ENCODE measurements at places on chromosomes 2 and 18. TPM values are rescaled to one million over a fixed set of nuclear protein-coding genes. Genes with fewer than 3 reads are reported as not detected.

- DNase-seq: no peak
Observed at GRCh38 chr18:3798032-3798431, 348.1 kb downstream of the TGIF1 start.

- DNase-seq: no peak
Observed at GRCh38 chr18:66707473-66707872, 103.6 kb upstream of the CDH19 start.

GRCh38 chr18:67080601-67081000 lies 435.9 kb downstream of the DSEL start:
- DNase-seq: no peak

DNA sequence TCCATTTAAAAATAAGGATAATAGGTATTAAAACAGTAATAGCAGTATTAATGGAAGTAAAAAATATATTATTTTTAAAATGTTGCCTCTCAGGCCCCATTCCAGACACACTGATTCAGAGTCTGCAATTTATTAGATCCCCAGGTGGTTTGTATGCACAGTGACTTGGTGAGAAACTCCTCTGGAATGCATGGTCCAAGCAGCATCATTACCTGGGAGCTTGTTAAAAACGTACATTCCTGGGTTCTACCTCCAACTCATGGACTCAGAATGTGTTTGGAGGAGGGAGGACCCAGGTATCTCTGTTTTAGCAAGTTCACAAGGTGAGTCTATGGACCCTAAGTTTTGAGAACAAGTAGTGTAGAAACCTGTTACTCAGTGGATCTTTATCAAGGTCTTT lies 95.6 kb downstream of the ITGA4 start:
- no peak for DNase-seq

GRCh38 chr2:43155851-43156411 lies 70.5 kb downstream of the ZFP36L2 start:
- no peak for DNase-seq

- no peak for DNase-seq
Observed at GRCh38 chr2:142769761-142770160, 107.7 kb upstream of the KYNU start.

GRCh38 chr2:17719562-17720371 lies 33.8 kb downstream of the SMC6 start:
- no peak for DNase-seq

- no peak for DNase-seq
Observed at GRCh38 chr18:66826211-66826610, 222.3 kb upstream of the CDH19 start.

DNA sequence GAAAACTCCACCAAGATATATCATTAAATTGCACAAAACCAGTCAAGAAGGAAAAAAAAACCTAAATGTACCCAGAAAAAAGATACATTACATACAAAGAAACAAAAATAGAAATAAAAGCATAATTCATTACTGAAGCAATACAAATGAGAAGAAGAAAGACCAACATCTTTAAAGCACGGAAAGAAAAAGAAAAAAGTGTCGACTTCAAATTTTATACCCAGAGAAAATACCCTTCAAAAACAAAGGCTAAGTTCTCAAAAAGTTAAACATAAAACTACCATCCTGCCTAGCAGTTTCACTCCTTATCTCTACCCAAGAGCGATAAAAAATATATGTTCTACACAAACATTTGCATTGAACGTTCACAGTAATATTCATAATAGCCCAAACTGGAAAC lies 82.0 kb downstream of the ATAD2B start:
- DNase-seq: no peak

DNA sequence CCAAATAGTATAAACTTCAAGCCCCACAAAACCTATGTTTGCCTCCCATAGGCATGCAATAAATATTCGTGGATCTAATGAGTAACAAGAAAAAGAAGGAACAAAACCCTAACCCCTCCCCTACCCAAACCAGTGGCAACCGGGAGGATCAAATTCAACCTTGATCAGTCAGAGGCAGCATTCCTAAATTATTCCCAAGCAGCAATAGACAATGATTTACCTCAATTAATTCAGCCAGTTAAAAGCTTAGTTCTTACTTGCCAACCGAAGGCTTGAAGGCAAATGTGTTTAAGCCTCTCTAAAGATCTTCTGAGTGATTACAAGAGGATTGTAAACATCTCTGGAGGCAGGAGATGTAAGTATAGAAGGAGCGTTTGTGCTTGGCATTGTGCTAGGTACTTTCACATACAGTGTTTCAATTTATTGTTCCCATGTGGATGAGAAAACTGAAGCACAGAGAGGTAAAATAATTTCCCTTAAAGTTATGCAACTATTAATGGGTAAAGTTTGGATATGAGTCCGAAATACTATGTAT lies 197.7 kb downstream of the MTX2 start:
- DNase-seq: no peak

DNA sequence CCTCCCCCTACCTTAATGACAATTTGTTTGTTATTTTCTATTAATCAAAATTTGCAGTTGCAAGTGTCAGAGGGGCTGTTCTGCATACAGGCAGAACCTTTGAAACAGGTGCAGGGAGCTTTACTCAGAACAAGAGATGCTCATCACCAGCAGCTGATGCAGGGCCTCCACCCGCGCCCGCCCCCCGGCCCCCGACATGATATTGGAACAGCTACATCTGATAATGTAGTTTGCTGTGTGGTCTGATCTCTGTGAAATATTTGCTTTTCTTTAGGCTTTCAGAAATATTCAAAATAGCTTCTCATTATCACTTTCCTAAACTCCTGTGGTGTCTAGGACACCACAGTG lies 130.0 kb downstream of the PRKCE start:
- no peak for DNase-seq

- DNase-seq: no peak
Observed at GRCh38 chr2:69554981-69555380, 88.6 kb downstream of the AAK1 start.

GRCh38 chr2:121061633-121062032 lies 223.4 kb downstream of the TFCP2L1 start:
- no peak for DNase-seq

GRCh38 chr2:41718705-41719104 lies 329.1 kb upstream of the PKDCC start:
- DNase-seq: no peak

GRCh38 chr2:107576991-107577390 lies 249.7 kb upstream of the RGPD4 start:
- DNase-seq: no peak

- DNase-seq: no peak
Observed at GRCh38 chr2:124566518-124566970, 541.5 kb downstream of the CNTNAP5 start.

DNA sequence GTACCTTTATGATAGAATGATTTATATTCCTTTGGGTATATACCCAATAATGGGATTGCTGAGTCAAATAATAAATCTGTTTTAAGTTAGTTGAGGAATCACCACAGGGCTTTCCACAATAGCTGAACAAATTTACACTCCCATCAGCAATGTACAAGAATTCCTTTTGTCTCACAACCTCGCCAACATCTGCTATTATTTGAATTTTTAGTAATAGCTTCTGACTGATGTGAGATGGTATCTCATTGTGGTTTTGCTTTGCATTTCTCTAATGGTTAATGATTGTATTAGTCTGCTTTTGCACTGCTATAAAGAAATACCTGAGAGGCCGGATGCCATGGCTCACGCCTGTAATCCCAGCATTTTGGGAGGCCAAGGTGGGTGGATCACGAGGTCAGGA lies 1387.6 kb upstream of the ACVR2A start:
- DNase-seq: no peak

DNA sequence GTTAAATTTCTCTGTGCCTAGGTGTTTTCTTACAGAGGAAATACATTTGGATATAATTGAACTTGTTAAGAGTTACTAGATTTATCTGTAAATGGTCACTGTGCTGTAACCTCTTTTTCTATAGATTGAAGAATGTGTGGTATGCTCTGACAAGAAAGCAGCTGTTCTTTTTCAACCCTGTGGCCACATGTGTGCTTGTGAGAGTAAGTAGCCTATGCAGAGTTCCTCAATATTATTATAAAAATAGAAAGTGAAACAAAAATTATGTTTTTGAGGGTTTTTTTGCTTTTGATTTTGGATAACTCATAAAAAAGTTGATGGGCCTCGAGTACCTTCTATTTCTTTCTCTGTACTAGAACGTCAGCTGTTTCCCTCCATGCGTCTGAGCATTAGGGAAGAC lies 112.4 kb downstream of the MIB1 start:
- no peak for DNase-seq

DNA sequence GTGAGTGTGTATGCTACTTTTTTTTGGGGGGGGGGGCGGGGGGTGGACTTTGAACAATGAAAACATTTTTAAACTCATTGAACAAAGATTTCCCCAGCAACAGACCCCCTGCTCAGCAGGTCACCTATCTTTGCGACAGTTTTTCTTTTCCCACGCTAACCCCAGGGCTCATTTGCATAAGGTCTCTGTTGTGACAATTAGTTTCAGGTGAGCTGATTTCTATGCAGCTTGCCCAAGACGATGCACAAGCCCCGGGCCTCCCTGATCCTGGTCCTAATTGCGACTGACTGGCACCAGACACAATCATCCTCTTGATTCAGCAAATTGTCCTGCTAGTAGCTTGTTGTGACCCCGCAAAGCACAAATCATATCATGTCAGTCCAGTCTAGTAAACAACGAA lies 40.3 kb downstream of the ZEB2 start:
- no peak for DNase-seq

DNA sequence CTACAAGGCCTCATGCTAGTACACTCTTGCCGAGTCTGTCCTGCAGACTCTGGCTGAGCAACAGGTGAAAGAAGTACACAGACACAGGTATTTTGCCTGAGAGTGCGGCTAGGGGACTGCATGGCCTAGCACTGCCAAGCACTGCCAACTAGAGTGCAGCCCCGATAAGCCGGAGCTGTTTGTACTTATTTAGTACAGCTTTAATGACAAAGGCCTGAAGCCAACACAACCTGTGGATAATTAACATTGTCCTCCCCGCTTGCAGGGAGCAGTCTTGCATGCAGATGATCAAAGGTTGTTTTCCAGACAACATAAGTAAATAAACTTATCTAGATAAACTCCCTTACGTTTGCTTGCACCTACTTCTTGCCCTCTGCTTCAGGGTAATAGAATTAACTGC lies 63.7 kb upstream of the MMADHC start:
- no peak for DNase-seq

DNA sequence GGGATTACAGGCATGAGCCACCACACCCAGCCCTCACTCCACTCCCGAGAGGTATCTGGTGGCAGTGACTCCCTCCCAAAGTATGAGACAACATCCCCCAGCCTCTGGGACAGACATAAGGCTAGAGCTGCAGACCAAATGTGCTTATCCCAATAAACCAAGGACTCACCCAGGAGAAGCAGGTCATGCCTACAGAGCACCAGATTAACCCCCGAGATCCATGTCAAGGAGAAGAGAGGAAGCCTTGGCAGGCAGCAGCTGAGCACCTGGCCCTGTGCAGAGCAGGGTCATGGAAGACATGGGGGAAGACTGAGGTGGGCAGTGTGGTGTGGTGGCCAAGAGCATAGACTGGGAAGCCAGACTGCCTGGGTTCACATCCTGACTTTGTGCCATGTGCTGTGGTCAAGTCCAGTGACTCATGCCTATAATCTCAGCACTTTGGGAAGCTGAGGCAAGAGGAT lies 7.2 kb downstream of the RAB11FIP5 start:
- DNase-seq: no peak

- no peak for DNase-seq
Observed at GRCh38 chr2:227846831-227847230, 24.6 kb upstream of the DAW1 start.

GRCh38 chr2:36359067-36359466 lies 3.5 kb downstream of the CRIM1 start:
- no peak for DNase-seq

DNA sequence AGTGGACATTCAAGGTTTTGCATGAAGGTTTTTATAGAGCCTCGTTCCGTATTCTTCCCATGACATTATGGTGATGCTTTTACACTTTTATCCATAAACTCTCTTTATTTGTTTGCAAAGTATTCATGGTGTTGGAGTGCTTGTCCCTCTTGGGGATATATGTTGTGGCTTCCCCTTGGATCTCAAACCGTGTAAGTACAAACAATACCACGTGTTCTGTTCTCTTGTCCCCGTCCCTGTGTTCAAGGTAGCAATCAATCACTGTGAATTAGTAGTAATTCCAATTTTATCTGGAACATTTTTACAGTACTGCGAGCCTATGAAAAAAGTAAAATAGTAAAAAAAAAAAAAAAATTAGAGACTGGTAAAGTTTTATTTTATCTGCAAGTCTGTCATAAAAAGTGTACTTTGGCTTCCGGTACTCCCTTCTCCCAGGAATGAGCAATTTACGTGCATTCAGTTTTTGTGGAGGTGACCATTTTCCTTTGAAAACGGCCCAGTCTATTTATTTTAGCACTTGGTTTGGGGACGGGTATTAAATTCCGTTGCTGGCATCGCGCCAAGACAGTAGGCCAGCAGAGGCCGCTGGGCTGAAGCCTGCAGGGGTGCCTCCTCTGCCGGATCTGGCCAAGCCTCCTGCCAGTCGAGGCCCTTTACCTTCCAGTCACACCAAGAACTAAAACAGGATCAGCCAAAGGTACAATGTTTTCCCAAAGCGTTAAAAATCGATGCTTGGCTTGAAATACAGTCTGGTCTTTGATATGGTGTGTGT lies 175.7 kb downstream of the SOCS6 start:
- peak; percentile 77 for DNase-seq

- DNase-seq: no peak
Observed at GRCh38 chr2:23452853-23453420, 68.0 kb downstream of the KLHL29 start.

The ONECUT2 gene
- 0.03 TPM for total RNA-seq

The CLEC4F gene
- total RNA-seq: 0.60 TPM

The ITPRIPL1 gene
- total RNA-seq: 1.8 TPM

The FARSB gene
- 18.3 TPM for total RNA-seq

The C2orf80 gene
- total RNA-seq: not detected

The CERKL gene
- total RNA-seq: not detected

The L3MBTL4 gene
- 11.9 TPM for total RNA-seq

The PAIP2B gene
- total RNA-seq: 21.0 TPM

The RND3 gene
- total RNA-seq: 45.7 TPM

The NEB gene
- total RNA-seq: 19.1 TPM

The ARMC9 gene
- total RNA-seq: 6.5 TPM
